ENCODE measurements at places on chromosomes 7 and 10.

- DNase-seq = peak; percentile 45
Observed at GRCh38 chr10:44460416-44460815, 75.5 kb upstream of the CXCL12 start.

DNA sequence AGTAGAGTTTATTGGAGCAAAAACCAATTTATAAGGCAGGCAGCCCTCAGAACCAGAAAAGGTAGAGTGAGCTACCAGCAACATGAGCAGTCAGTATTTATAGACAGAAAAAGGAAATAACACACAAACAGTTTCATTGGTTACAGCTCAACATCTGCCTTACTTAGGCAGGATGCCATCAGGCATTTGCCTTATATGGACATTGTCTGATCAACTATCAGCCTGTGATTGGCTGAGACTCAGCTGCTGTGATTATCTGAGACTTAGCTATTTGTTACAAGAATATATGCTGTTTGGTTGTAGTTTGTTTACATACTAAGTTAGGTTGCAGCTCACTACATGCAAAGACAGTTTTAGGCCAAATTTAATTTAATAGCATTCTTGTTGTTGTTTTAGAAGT, 60.4 kb upstream of the CDK1 start:
- no peak for DNase-seq

GRCh38 chr10:124717911-124718741, 26.1 kb downstream of the FAM53B start:
- no peak for DNase-seq

DNA sequence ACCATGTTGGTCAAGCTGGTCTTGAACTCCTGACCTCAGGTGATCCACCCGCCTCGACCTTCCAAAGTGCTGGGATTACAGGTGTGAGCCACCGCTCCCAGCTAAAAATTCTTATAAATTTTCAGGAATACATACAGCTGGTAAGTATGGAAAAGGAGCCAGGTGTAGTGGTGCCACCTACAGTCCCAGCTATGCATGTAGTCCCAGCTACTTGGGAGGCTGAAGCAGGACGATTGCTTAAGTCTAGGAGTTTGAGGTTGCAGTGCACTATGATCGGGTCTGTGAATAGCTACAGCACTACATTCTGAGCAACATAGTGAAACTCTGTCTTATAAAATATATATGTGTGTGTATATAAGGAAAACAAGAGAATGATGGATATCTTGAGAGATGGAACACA, 19.0 kb downstream of the LDB1 start:
- DNase-seq = no peak

- DNase-seq = peak; percentile 23
Observed at GRCh38 chr7:125618516-125618915, 688.9 kb upstream of the POT1 start.

- DNase-seq = no peak
Observed at GRCh38 chr10:97207756-97208346, 22.1 kb upstream of the SLIT1 start.

- no peak for DNase-seq
Observed at GRCh38 chr7:47942132-47942531, 6.1 kb downstream of the PKD1L1 start.

GRCh38 chr7:66267249-66267648, 62.1 kb downstream of the TPST1 start:
- no peak for DNase-seq

GRCh38 chr10:125812128-125812750, 10.8 kb downstream of the UROS start:
- DNase-seq = no peak

- no peak for DNase-seq
Observed at GRCh38 chr7:102451371-102452054, 13.2 kb downstream of the ALKBH4 start.

DNA sequence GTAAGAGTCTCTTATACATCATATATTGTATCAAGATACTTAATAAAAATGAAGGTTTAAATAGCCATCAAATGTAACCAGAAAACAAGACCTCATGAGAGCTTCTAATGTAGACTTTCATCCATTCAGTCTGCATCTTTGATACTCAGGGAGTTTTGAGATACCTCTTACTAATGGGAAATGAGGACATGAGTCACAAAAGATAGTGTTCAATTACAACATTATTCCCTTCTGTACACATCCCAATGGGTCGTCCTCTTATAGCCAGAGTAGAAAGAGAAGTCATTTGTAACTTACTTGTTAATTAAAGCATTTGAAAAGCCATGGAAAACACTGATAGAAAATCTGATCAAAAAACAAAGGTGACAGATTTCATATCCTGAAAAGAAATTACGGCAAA, 19.4 kb downstream of the SHTN1 start:
- DNase-seq = no peak

DNA sequence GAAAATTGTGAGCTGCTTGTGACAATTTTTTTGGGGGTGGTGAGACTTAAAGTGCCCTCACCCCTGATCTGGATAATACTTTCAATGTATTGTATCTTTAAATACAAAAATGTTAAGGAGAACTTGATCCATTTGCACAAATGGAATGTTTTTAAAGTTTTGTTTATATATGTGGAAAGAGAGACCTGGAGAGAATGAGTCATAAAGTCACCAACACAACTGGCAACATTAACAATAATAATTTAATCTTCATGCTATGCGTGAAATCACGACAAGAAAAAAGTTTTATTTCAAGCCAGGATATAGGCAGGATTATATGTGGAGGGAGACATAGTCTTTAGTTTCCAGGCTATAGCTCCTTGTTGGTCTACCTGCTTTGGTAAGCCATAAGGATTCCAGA, 537.5 kb downstream of the GPAM start:
- DNase-seq = no peak

DNA sequence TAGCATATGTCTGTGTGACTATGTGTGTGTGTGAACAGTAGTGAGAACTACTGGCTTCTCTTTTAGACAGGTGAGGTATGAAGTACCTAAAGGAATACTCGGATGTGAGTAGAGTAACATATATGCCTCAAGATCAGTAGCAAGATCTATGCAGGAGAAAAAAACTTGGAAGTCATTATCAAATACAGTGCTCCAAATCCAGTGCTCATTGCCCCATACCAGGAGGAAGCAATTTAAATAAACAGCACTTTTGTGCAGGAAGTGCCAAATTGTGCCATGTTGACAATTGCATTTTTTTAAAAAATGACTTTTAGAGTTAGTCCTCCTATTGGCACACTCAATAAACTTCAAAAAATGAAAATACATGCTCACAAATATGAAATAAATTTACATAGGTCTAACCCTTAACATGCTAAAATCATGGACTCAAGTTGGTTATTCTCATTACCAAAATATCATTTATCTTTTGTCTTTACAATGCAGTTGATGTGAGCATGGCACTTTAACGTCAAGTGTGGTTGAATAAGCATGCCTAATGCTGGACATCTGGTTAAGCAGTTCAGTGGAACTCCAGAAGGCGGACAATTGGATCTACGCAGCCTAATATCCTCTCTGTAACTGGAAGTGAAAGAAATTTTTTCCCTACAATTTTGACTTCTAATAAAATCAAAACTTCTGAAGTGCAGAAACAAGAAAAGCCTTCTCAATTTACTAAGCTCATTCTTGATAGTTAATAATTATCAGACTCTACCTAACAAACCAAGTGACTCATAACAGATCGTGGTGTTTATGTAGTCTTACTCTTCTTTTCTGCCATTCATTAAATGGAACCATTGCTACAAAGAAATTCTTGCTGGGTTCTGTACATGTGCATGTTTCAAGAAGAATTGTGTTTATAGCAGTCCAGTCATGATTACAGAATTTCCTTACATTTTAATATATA, 195.2 kb downstream of the MDFIC start:
- no peak for DNase-seq

DNA sequence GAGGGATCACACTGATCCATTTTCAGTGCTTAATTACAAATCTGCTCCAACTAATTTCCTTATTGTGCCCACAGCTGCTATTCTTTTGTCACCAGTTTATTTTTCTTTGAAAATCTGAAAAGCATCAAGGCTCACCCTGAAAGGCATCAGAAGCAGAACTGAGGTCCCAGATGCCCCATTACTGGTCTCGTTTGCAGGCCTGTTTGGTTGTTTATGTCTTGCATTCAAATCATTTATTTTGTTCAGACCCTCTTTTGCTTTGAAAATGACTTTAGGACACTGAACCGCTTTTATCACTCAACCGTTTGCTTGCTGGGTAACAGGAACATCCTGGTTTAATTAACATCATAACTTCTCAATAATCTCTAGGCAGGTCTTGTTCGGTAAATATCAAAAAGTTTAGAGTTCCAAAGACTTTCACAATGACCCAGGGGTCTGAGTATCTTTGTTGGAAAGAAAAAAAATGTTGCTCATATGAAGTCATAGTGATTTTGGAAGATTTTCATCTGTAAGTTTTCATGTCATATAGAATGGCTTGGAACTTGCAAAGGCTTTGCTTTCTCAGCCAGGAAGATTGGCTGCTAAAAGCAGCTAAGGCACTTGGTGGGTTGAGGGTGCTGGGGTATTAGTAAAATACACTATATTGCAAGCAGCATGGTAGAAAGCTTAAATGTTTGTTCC, 398.3 kb upstream of the NPVF start:
- DNase-seq = no peak

DNA sequence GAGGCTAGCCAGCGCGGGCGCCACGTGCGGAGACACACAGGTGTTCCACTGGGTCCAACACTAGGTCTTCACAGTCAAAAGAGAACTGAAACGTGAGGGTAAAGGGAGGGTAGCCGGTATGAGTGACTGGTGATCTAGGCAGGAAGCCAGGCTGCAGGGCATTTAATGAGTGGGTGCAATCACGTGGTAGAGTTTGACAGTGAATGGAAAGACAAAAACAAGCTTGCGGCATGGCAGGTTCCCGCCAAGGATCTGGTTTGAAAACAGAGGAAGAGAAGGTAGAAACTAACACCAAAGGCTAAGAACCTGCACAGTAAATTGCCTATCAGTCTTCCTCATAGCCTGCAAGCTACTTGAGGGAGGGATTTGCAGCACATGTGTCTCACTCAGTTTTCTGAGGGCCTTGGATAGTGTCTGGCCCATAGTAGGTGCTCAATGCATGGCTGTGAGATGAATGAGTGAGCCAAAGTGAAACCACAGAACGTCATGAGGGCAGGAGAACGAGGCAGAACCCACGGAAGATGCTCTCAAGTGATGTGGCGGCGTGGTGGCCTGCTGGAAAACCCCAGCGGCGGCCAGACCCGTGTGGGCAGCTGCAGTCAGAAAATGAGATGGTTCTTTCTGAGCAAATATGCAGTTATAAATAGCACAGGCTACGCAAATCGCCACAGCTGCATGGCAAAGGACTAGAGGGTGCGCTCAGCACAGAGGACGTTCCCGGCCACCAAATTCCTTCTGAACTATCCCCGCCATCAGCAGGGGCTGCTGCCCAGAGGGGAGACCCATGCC, 183.6 kb upstream of the NFE2L3 start:
- peak; percentile 64 for DNase-seq

DNA sequence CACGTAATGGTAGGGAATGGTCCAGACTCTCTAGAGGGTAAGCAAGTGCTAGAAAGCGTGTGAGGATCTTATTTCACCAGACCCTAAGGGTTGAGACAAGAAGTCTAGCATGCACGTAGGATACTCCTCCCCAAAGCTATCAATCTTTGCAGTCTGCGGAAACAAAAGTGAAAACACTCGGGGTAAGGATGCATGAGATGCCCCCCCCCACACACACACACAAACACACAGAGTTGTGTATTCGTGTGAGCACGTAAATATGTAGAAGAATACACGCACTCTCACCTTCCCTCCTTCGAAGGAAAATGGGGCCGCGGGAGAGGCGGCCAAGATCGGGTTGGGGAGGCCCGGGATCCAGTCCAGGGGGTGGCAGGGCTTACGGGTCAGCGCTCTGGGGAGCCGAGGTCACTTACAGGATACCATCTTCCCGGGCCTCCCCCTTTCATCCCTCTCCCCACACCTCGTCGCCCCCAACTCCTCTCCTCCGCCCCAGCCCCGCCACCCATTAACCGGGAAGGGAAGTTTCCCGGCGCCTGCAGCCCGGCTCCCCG, 455 bp downstream of the CUL2 start:
- no peak for DNase-seq

DNA sequence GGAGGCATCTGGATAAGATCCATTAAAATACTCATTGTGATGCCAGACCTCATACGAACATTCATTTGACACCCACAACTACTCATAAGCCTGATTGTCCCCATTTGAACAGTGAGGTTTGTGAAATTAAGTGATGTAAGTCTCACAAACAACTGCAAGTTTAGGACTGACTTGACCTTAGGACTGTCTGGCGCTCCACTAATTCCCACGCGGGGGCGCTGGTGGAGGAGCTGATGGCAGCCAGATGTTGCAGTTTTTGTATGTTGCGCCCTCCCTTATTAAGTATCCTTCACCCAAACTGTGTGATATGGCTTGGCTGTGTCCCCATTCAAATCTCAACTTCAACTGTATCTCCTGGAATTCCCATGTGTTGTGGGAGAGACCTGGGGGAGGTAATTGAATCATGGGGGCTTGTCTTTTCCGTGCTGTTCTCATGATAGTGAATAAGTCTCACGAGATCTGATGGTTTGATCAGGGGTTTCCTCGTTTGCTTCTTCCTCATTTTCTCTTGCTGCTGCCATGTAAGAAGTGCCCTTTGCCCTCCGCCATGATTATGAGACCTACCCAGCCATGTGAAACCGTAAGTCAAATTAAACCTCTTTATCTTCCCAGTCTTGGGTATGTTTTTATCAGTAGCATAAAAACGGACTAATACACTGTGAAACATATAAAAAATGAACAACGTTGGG, 20.3 kb upstream of the TIAL1 start:
- DNase-seq = no peak

Measured in right hindlimb (tissue), 1 donor.